ENCODE measurements at places on chromosomes 6 and 20. TPM values are rescaled to one million over a fixed set of nuclear protein-coding genes. Genes with fewer than 3 reads are reported as not detected.

Gene HLA-DQA2
- total RNA-seq, result 4.7 TPM

Gene ADTRP
- 32.7 TPM for total RNA-seq

Gene ASXL1
- 117 TPM for total RNA-seq

Gene MAFB
- 122 TPM for total RNA-seq

Gene GRM1
- not detected for total RNA-seq

Gene NKX2-2
- total RNA-seq, result not detected

Gene SAMD5
- not detected for total RNA-seq

Gene DNAH8
- 0.10 TPM for total RNA-seq

Gene PRND
- total RNA-seq, result 0.10 TPM

Gene ID4
- total RNA-seq, result not detected

Gene VSTM2L
- total RNA-seq, result not detected

Gene TGM3
- 0.10 TPM for total RNA-seq

Gene ANGPT4
- total RNA-seq, result not detected

Gene VGLL2
- 0.10 TPM for total RNA-seq

Gene UBD
- total RNA-seq, result not detected

Gene MUCL3
- total RNA-seq, result not detected

Gene ZC3H12D
- total RNA-seq, result 50.7 TPM

Gene SAPCD1
- total RNA-seq, result 0.63 TPM

Gene CLPSL1
- total RNA-seq, result not detected

Gene CBLN4
- not detected for total RNA-seq

Gene RSPH9
- 0.42 TPM for total RNA-seq

Gene FAM217A
- total RNA-seq, result not detected

Gene C20orf141
- not detected for total RNA-seq

Gene COL9A1
- total RNA-seq, result not detected

Gene MEP1A
- not detected for total RNA-seq

Gene TSPO2
- not detected for total RNA-seq

Gene GSTA3
- total RNA-seq, result not detected

Gene LY6G6D
- total RNA-seq, result 1.0 TPM

Gene RAET1E
- total RNA-seq, result not detected

Gene ALDH8A1
- total RNA-seq, result 1.5 TPM

Gene ERVFRD-1
- total RNA-seq, result 0.10 TPM

Gene MAS1
- 0.10 TPM for total RNA-seq

Gene NDUFAF5
- total RNA-seq, result 32.8 TPM

Gene DCDC2
- 0.10 TPM for total RNA-seq

Gene HSPA12B
- total RNA-seq, result not detected

Gene KCNB1
- total RNA-seq, result under 0.01 TPM

Gene FBXO9
- 37.9 TPM for total RNA-seq

Gene BEND3
- 1.5 TPM for total RNA-seq

Gene ZKSCAN3
- total RNA-seq, result 0.52 TPM

Gene SIM1
- not detected for total RNA-seq

Gene HRH3
- total RNA-seq, result not detected

Measured in mononuclear cell (primary cell).